ENCODE measurements at places on chromosomes 2 and 18. TPM values are rescaled to one million over a fixed set of nuclear protein-coding genes. Genes with fewer than 3 reads are reported as not detected.

GRCh38 chr18:52008330-52008729 is 331.7 kb upstream of the DCC start:
- no peaks in the 10 kb centered on the region for H3K27me3 ChIP-seq
- H3K4me1 ChIP-seq, result no peaks in the 10 kb centered on the region
- H3K36me3 ChIP-seq, result no peaks in the 10 kb centered on the region
- H3K4me3 ChIP-seq, result no peak overlapping the region

DNA sequence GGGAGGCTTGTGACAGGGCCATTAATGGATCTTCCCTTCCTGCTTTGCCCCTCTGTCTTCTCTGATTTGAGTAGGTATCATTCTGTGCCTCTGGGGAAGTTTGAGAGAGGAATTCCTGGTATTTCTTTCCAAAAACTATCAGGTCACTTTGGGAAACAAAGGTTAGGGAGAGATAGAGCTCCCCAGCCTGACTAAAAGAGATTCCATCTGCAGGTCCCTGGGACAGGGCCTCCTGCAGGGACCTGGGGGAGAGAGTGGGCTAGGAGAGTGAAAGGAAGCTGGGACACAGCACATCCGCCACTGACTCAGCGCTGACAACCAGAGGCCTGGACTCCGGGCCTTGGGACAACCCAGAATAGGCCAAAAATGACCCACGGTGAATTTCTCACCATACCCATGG is 6.4 kb downstream of the GALNT14 start:
- H3K4me1 ChIP-seq, result peaks cover 4% of the 10 kb centered on the region
- no peaks in the 10 kb centered on the region for H3K36me3 ChIP-seq

DNA sequence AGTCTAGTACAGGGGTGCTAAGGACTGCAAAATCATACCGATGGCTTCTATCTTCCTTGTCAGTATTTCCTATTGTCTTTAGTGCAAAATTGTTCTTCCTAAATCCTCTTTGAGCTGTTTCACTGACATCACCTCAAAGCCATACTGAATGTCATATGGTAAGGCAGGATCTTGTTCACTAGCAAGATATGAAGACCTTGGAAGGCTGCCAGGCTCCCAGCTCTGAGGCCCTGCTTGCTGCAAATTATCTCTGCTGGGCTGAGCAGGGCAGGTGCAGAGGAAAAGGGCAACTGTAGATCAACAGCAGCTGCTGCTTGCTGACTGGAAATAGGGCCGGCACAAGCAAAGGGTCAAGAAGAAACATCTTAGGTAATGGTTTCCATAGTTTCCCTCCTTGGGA is 58.2 kb downstream of the PMAIP1 start:
- DNase-seq, result no peak
- no peak overlapping the region for H3K4me3 ChIP-seq
- no peaks in the 10 kb centered on the region for H3K27me3 ChIP-seq
- H3K4me1 ChIP-seq, result no peaks in the 10 kb centered on the region

GRCh38 chr2:6972067-6972710 is 55.0 kb downstream of the RNF144A start:
- no peak for DNase-seq
- H3K27me3 ChIP-seq, result no peaks in the 10 kb centered on the region
- no peaks in the 10 kb centered on the region for H3K4me1 ChIP-seq
- no peak overlapping the region for H3K27ac ChIP-seq
- peaks cover 5% of the 10 kb centered on the region for H3K36me3 ChIP-seq
- H3K4me3 ChIP-seq, result no peak overlapping the region

- H3K4me3 ChIP-seq, result no peak overlapping the region
- no peaks in the 10 kb centered on the region for H3K4me1 ChIP-seq
- no peaks in the 10 kb centered on the region for H3K27me3 ChIP-seq
- H3K27ac ChIP-seq, result no peak overlapping the region
- H3K36me3 ChIP-seq, result no peaks in the 10 kb centered on the region
Observed at GRCh38 chr2:45736757-45737704, 85.6 kb downstream of the PRKCE start.

DNA sequence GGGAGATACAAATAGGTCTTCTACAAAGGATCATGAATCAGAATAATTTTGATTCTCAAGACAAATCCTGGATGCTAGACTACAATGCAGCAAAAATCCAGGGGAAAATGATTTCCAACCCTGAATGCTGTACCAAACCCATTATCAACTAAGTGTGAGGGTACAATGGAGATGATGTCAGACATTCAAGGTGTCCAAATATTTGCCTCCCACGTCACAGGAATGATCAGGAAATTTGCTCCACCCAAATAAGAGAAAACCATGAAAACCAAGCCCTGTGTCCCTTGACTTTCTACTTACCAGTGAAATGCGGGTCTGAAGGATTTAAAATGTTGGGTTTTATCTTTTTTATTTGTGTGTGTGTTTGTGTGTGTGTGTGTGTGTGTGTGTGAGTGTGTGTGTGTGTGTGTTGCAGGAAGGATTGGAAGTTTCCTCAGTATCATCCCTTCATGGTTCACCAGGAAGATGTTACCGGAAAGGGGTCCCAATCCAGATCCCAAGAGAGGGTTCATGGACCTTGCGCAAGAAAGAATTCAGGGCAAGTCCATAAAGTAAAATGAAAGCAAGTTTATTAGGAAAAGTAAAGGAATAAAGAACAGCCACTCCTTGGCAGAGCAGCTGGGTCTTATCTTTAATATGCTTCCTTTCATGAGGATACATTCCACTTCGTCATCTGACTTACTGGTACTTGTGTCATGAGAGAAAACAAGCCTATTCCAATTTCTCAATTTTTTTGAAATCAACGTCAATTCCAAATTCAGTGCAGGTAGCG is 61.1 kb upstream of the ID2 start:
- no peaks in the 10 kb centered on the region for H3K27me3 ChIP-seq
- DNase-seq, result no peak
- no peaks in the 10 kb centered on the region for H3K4me1 ChIP-seq
- H3K36me3 ChIP-seq, result no peaks in the 10 kb centered on the region
- no peak overlapping the region for H3K27ac ChIP-seq
- H3K4me3 ChIP-seq, result no peak overlapping the region

Gene CNDP1
- 0.29 TPM for total RNA-seq

Gene NTSR2
- not detected for total RNA-seq
